ENCODE measurements at places on chromosomes 11 and 22. TPM values are rescaled to one million over a fixed set of nuclear protein-coding genes. Genes with fewer than 3 reads are reported as not detected.

Gene INS
- total RNA-seq: not detected

Gene KCTD14
- 8.2 TPM for total RNA-seq

Gene ALG9
- total RNA-seq: 57.4 TPM

Gene ZBTB16
- 12.7 TPM for total RNA-seq

Gene MB
- 0.77 TPM for total RNA-seq

Gene IL17REL
- not detected for total RNA-seq

Gene IGLL1
- total RNA-seq: not detected

Gene OR52I2
- total RNA-seq: not detected

Gene DNAJB7
- total RNA-seq: not detected

Gene TRIM49
- not detected for total RNA-seq

Gene CRYBB2
- total RNA-seq: not detected

Gene SNU13
- total RNA-seq: 187 TPM

Gene FAM180B
- total RNA-seq: not detected

Gene ART1
- not detected for total RNA-seq

Gene CTSW
- total RNA-seq: not detected

Gene HIPK3
- 64.0 TPM for total RNA-seq

Gene PLEKHB1
- 12.7 TPM for total RNA-seq

Gene TIMM8B
- 147 TPM for total RNA-seq

Gene OR51A4
- total RNA-seq: not detected

Gene OR4D10
- total RNA-seq: not detected

Gene MS4A6A
- total RNA-seq: not detected

All from Caco-2 (cell line).